Transverse colon (tissue), 4 donors: ENCODE measurements at places on chromosomes 3 and 15. TPM values are rescaled to one million over a fixed set of nuclear protein-coding genes. Genes with fewer than 3 reads are reported as not detected.

DNA sequence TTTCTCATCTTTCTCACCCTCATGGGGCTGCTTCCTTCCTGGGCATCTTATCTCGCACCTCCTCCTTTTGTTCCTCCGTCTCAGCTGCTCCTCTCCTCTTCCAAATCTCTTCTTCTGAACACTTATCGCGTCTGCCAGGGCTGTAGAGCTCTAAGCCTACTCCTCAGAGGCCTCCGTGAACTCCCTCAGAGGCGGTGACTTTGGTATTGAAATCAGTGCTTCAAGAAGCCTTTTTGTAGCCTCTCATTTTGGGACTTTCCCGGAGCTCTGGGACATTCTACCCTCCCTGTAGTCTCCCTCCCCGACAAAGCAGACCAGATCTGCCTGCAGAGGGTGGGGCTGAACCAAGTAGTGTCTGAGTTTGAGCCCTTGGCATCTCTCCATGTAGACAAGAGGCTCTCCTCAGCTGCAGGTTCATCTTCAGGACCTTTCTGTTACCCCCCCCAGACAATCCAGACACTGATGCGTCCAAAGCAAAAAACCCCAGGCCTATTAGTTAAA lies 17.5 kb upstream of the CPNE9 start:
- no peak overlapping the region for H3K27ac ChIP-seq
- peaks cover 84% of the 10 kb centered on the region for H3K36me3 ChIP-seq
- no peaks in the 10 kb centered on the region for H3K4me1 ChIP-seq
- DNase-seq, result no peak
- no peaks in the 10 kb centered on the region for H3K27me3 ChIP-seq

- H3K4me3 ChIP-seq, result no peak overlapping the region
- H3K27me3 ChIP-seq, result peaks cover 4% of the 10 kb centered on the region
- H3K4me1 ChIP-seq, result no peaks in the 10 kb centered on the region
- H3K36me3 ChIP-seq, result no peaks in the 10 kb centered on the region
These were observed 30.2 kb upstream of the CFAP161 start for GRCh38 chr15:81103857-81104256.

DNA sequence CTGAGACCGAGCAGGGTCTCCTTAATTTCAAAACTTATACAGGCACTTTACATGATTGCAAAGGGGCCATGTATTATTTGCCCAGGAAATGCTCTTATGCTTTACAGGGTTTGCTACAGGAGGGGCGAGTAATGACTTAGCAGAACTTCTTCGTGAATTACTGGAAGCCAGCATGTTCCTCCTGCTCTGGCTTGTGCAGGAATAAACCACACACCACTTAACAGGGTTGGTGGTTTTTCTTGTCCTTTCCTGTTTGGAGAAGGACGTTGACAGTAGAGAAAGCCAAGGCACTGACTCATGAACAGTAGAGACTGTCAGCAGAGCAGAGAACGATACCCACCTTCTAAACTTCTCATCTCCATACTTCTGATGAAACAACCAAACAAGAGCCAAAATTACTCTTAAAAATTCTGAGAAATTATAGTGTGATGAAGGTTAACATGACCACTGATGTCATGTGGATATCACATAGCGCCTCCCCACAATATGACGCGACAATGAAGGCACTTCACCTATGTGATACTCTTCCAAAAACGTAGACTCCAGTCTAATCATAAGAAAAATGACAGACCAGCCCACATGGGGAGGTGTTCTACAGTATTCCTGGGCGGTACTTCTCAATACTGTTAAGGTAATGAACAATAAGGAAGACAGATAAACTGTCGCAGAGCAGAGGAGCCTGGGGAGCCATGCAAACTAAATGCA lies 24.7 kb upstream of the MCTP2 start:
- H3K4me1 ChIP-seq, result no peaks in the 10 kb centered on the region
- no peak overlapping the region for H3K4me3 ChIP-seq
- DNase-seq, result no peak
- H3K36me3 ChIP-seq, result no peaks in the 10 kb centered on the region
- H3K27ac ChIP-seq, result no peak overlapping the region

DNA sequence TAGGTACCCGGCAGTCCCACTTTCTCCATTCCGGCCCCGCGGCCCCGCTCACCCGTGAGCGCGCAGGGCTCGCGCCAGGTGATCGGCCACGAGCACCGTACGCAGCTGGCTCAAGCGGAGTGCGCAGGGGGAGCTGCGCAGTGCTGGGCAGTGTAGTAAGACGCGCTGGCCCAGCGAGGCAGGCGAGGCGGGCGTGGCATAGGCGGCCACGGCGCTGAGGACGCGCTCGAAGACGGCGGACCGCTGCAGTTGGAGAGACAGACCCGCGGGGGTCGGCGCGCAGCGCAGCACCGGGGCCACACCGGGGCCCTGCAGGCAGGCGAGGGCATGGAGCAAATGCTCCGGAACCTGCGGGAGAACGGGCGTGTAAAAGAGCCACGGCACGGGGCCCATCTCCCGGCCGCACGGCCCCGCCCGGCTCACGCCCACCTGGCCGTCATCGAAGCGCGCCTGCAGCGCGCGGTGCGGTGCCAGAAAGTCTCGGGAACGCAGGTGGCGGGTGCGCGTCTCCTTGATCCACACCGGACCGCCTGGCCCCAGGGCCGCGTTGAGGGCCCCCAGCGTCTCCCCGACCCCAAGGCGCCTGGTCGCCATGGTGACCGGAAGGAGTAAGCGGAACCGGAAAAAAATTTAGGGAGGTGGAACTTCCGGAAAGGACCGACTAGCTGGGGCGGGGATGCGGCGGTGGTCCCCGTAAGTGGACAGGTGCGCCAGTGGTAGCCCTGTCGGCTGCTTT lies at the start of gene DALRD3:
Gene DALRD3, minus strand, starts transcription at position 610 of the 736 bp plus-strand sequence. Its CDS starts 16 bp downstream, at position 594.
- H3K27ac ChIP-seq, result peak within 1 kb of the TSS; percentile 100
- H3K4me3 ChIP-seq, result peak within 1 kb of the TSS; percentile 83
- H3K4me1 ChIP-seq, result peaks cover 36% of the 10 kb centered on the region
- no peaks in the 10 kb centered on the region for H3K27me3 ChIP-seq
- DNase-seq, result peak; percentile 73

Gene WDR49
- total RNA-seq, result not detected
